ENCODE measurements at places on chromosomes 3 and 15.

- no peak for DNase-seq
Measured at GRCh38 chr3:138263104-138263503, 66.5 kb downstream of the NME9 start.

GRCh38 chr3:139675327-139675726 lies 2.4 kb downstream of the NMNAT3 start:
- DNase-seq: peak; percentile 21

GRCh38 chr3:150681057-150681456 lies 22.7 kb downstream of the ERICH6 start:
- no peak for DNase-seq

DNA sequence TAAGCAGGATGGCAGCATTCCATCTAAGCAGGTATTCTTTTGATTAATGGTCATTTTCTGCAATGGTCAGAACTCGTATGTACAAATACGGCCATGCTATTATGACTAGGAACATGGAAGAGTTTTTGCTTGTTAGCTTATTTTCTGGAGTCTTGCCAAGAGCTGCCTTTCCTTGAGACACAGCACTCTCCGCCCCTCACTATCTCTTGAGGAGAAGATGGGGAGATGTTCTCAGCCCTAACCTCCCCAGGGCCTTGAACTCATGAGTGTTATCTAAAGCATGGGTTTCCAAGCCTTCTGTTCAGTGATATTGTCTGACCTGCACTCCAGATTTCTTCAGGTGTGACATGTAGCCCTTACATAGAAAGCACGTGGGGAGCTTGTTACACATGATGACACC lies 65.9 kb upstream of the ACTC1 start:
- DNase-seq: no peak

DNA sequence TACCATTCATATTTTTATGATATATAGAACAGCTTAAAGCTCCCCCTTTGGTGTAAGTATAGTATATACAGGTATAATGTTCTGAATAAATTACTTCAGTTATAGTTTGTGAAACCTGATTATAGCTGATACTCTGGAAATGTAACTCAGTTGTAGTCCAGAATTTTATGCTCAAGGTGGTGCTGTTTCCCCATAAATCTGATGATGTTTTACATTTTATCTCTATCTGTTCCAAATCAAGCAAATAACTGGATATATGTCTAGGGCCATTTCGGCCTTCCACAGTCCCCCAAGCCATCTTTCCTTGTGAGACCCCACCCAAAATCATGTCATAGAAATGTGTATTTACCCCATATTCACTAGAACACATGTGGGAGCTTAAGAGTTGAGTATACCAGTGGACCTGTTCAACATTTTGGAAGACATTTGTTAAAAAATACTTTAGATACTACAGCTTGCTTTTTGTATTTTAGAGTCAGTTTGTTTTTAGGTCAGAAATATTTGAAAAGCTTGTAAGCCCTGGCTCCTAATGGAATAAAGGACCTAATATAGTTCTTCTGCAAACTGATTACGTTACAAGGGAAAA lies 107.1 kb downstream of the ATG7 start:
- DNase-seq: peak; percentile 61

DNA sequence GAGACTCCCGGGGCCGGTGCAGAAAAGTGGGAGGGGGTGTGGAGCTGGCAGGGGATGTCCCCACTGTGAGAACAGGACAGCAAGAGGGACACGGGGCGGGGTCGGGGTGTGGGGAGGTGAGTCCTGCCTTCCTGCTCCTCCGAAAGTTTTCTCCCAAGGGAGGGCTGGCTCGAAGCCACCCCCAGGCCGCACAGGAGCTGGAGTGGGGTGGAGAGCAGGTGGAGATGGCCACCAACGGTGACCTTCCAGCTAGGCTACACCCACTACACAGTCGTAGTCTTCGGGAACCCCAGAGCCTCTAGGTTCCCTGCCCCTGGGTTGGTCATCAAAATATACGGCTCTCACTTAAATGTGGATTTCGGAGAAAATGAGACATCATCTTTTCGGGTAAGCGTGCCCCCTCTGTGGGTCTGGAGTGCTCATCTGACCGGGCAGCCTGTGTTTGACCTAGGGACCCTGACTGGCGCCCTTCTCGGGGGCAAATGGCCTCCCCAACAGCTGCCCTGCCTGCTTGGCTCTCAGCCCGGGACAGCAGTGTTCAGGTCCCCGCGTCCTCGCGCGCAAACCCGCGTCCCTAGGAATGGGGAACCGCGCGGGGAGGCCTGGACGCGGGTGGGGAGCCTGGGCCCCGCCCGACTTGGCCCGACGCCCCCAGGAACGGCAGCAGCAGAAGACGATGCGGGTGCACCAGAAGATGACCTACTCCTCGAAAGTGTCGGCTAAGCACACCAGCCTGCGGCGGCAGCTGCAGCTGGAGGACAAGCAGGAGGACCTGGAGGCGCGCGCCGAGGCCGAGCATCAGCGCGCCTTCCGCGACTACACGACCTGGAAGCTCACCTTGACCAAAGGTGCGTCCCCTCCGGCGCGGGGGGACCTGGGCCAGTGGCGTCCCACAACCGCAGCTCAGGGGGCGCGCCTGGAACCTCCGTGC lies 21.2 kb downstream of the CFAP100 start:
- DNase-seq: no peak
